ENCODE measurements at places on chromosomes 3 and 15. TPM values are rescaled to one million over a fixed set of nuclear protein-coding genes. Genes with fewer than 3 reads are reported as not detected.

DNA sequence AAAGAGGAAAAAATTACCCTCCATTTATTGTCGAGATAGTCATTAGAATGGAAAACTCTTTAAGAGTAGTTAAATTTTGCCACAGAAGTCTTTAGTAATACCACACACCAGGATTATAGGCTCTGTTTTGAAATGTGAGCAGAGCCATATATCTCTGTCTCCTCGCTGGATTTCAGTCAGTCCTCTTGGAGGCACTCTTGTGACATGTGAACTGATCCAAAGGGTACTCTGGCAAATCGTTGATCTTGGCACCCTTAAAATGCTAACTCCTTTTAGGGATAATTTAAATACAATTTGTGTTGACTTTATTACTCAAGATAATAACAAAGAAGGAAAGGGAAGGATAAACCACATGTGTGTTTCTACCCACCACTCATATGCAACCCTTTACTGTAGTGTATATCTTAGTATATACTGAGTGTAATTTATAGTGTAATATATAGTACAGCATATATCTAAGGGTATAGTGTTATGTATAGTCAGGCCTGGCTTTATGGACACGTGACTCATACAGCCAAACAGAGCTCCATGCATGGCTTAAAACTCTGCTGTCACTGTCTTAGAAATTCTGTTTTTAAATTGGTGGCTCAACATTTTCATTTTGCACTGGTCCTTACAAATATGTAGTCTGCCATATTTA, 12.3 kb upstream of the KPNA4 start:
- DNase-seq, result no peak

DNA sequence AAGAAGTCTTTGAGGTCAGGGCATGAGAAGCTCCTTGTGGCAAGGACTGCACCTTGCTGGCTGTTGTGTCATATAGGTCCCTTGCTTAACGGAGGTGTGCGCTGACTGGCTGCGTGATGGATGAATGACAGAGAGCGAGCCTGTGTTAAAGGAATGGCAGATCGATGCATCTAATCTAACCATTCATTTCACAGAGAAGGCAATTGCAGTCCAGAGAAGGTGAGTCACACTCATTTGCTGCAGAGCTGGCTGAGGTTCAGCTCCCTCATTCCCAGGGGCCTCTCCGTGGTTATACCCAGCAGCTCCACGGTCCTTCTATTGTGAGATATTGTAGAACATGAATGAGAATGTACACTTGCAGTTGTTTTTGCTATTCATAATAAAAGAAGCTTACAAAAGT, 289.3 kb downstream of the EPHB1 start:
- no peak for DNase-seq

- no peak for DNase-seq
These were observed 2.8 kb upstream of the C15orf40 start for GRCh38 chr15:83014205-83014653.

DNA sequence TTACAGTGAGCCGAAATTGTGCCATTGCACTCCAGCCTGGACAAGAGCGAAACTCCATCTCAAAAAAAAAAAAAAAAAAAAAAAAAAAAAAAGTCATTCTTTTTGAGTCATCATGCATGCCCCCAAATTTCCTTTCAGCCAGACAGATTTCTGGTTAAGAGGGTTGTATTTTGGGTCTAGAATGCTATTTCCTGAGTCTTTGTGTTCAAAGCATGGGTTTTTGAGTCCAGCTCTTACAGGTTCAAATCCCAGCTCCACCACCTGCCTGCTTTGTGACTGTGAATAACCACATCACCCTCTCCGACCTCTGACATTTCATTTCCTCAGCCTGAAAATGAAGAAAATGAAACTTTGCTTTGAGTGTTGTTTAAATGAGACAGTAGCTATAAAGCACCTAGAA, 9.3 kb upstream of the C15orf61 start:
- no peak for DNase-seq

DNA sequence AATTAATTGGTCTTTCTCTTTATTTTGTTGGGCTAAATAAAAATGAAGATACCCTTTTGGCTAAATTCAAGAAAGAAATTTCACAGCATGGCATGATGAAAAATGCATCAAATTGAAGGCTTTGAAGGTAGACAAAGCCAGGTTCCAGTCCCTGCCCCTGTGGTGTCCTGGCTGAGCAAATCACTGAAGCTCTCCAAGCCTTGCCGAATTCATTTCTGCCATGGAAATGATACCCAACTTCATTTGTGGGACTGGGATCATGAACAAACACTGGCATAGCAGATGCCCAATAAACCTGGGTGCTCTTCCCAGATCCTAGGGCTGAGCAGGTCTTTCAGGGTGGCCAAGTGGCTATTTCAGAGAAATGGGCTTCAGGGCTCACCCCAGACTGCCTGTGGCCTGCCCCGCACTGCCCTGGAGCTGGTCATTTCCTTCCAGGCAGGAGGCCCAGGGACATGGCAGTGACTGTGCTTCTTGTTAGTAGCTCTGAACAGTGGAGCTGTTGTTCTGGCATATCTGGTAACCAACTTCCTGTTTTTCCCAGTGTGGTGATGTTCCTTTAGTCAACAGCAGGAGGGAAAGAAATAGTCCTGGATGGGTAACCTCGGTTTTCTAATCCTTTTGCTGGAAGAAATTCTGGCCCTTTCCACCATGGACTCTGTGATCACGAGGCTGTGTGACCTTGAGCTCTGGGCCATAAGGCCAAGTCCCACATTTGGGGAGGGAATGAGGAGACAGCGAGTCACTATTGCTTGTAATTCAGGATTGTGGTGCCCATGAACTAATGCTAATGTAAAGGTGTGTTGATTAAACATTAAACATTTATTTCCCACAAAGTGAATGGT, 47.6 kb downstream of the CTDSPL start:
- no peak for DNase-seq

- DNase-seq, result no peak
These were observed 220.3 kb upstream of the STT3B start for GRCh38 chr3:31312400-31312799.

DNA sequence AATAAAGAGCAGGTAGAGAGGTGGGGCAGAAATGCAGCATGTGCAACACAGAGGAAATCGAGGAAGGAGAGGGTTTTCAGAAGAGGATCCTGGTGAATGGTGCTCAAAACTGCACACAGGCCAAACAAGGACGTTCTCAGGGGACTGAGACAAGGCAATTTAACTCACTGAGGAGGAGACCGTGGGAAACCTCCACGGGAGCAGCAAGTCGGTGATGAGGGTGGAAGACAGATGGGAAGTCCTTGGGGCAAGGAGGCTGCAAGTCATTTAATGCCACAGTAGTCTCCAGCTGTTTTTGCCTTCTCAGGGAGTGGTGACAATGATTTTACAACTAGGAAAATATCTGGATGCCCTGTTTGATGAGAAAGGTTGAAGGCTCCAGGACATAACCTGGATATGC, 11.5 kb upstream of the PDIA5 start:
- no peak for DNase-seq

DNA sequence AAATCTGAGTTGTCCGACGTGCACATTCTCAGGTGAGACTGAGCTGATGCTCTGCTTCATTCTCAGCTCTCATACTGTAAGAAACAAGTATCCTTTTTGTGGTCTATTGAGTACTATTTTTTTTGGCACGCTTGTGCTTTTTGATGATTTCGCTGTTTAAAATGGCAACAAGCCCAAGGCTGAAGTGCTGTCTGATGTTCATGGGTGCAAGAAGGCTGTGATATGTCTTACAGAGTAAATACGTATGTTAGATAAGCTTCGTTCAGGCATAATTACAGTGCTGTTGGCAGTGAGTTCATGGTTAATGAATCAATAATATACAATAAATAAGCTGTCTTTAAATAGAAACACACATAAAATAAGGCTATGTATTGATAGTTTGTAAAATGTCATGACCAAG, 27.2 kb downstream of the AQR start:
- no peak for DNase-seq

- DNase-seq, result peak; percentile 25
These were observed 21.4 kb downstream of the IRAK2 start for GRCh38 chr3:10185804-10186762.

GRCh38 chr3:171967932-171968678, 71.3 kb upstream of the FNDC3B start:
- no peak for DNase-seq

DNA sequence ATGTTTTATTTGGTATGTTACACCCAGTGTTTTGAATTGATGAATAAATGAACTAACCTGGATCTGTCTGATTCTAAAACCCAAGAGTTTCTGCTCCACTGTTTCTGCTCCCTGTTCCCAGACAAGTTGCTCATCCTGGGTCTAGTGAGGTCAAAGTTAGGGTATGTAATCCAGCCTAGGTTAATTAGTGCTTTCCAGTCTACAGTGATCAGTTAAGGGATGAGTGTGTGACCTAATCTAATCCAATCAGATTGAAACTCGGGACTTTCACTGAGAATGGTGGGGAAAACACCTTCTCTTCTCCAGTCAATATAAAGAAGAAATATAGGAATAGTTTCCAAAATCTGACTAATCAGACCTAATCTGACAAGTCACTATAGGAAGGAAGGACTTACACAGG, 27.8 kb upstream of the RHCG start:
- no peak for DNase-seq

GRCh38 chr3:44114142-44114541, 127.5 kb upstream of the TOPAZ1 start:
- DNase-seq, result no peak

DNA sequence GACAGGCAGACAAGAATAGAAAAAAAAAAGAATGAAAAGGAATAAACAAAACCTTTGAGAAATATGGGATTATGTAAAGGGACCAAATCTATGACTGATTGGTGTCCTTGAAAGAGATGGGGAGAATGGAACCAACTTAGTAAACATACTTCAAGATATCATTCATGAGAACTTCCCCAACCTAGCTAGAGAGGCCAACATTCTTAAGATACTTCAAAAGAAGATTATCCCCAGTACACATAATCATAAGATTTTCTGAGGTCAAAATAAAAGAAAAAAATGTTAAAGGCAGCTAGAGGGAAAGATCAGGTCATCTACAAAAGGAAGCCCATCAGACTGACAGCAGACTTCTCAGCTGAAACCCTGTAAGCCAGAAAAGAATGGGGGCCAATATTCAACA, 91.4 kb upstream of the PSMD6 start:
- no peak for DNase-seq

- DNase-seq, result no peak
These were observed 404.4 kb upstream of the PROK2 start for GRCh38 chr3:72189339-72189738.

- DNase-seq, result no peak
These were observed 53.3 kb upstream of the RAB6B start for GRCh38 chr3:133948996-133949395.

DNA sequence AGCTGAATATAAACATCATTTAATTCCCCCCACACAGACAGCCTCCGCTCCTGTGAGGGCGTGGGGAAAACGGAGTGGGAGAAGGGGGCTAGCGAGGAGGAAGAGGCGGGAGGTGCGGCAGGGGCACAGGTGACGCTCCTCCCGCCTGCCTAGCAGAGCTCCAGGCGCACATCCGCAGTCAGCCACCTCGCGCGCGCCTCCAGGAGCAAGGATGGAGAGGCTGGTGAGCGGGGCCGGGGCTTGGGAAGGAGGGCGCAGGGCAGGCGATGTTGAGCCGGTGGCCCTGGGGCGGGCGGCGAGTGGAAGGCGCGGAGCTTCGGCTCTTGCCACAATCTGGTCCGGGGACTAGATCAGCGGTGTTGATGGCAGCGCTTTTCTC, at the start of gene CD200:
Gene CD200, plus strand, starts transcription at position 155 of the 379 bp plus-strand sequence. Its CDS starts 57 bp downstream, at position 212.
- peak; percentile 49 for DNase-seq

- DNase-seq, result no peak
These were observed 201.9 kb upstream of the MCTP2 start for GRCh38 chr15:94029495-94029894.

DNA sequence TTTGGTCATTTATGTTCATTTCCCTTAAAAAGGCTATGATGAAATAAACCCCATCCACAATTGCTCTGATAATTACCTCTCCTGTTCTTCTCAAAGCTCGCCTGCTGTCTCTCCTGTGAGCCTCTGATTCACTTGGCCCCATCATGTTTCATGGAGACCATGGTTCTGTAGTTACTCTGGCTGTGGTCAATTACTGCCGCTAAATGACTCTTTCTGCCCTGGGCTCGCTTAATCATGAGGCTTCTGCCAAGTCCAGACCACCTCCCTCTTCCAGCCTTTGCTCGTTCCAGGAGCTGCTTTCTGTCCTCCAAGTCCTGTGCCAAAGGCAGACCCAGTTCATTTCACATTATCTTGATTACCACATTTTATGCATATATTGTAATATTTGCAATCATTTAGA, 91.9 kb downstream of the THSD4 start:
- DNase-seq, result no peak

DNA sequence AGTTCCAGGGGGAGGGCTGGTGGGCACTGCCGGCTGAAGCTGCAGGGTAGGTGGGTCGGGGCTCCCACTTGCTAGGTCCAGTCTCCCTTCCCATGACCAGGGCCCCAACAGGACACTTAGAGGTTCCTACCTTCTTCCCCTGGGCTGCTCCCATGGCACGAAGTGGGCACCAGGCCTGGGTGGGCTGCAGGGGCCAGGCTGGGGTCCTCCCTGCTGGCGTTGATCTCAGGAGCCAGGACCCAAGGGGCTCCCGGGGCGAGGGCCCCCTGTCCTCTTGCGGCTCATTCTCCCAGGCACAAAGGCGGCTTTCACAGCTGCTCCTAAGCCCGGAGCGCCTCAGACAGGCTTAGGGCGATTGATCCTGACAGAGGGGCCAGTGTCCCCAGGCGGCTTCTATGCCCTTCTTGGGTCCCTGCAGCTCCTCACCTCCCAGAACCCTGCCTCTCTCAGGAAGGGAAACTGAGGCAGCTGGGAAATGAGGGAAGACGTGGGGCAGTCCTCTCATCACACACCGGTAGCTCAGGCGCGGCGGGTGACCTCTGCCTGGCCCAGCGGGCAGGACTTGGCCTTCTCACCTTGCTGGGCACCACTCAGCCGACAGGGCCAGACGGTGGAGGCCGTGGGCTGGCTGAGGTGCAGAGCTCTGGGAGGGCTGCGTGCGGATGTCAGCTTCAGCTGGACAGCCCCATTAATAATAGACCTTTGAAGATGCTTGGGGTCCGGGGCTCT, 39.6 kb downstream of the FAM3D start:
- no peak for DNase-seq

GRCh38 chr3:69178838-69179739, 56.7 kb upstream of the LMOD3 start:
- DNase-seq, result no peak

- DNase-seq, result no peak
These were observed 167.6 kb upstream of the LINGO1 start for GRCh38 chr15:77800305-77800704.

The TMEM207 gene
- total RNA-seq, result not detected

The KBTBD8 gene
- total RNA-seq, result 10.4 TPM

The C15orf62 gene
- 0.76 TPM for total RNA-seq

The SYNPR gene
- not detected for total RNA-seq

The KBTBD13 gene
- total RNA-seq, result not detected
